Fibroblast of skin of left biceps (primary cell): ENCODE measurements at places on chromosomes 4 and X.

DNA sequence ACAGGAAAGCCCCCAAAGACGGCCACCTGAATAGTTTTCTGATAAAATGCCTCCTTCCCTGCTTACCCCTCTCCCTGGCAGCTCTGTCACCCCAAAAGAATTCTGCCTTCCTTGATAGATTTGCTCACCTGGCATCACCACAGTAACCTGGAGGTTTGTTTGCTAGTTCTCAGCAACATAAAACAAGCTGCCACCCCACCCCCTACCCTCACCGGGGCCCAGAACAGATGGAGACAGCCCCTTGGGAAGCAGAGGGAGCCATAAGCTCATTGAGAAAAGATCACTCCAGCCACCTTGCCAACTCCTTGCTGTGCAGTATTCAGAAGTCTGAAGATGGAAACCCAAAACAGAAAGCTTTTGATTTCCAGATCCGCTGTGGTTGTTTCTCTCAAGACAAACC, 108.6 kb downstream of the DHX15 start:
- no peak for DNase-seq

DNA sequence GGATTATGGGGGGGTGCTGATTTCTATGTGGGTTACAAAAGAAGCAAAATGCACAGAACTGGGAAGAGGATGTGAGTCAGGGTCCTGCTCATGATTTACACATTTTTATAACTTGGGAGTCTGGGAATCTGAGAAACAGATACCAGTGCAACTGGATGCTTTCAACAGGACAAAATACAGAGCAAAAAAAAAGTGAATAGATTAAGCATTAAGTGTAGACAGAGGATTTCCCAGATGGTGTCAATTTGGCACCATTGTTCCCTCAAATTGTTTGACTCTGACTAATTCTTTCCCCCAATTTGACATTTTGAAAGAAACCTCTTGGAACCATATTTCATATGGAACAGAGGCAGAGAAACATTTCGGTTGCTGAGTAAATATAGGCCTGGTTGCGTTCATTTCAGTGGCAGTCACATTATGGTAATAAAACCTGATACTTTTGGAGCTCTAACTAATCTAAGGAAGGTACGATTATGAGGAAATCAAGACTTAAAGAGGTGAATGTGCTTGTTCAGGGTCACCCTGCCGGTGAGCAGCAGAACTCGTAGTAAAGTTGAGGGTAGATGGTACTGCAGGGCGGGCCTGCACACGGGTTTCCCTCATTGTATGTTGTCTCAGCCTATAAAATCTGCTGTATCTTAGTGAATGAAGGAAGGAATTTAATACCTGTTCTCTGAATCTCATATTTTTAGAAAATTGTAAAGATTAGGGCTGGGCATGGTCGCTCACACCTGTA, 18.7 kb upstream of the CDKL5 start:
- DNase-seq = peak; percentile 74

DNA sequence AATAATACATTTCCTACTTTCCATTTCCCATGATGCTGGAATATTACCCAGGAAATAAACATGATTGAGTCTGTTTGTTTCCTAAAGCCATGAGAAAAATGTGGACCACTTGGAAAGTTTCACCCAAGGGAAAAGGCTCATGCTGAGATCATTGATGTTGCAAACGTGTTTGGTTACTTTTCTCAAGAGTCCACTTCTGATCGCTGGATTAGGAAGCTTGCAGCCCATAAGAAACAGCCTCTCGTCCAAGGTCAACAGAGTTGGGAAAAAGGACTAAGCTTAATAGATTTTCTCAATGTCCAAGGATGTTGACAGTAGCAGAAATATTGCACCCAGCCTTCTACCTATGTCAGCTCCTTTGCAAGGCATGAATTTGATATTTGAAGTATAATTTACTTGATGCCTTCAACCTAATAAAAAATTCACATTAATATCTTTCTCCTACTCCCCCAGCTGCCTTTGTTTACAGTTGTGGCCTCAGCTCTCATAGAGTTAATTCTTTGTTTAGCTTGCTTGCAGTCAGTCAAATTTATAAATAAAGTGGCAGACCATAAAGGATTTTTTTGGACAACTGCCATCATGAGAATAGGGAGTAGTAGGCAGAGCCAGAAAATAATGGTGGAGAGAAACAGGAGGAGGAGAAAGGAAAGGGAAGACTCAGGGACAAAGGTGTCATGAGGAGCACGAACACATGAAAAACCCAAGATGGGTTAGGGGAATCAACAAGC, 65.6 kb upstream of the BLTP1 start:
- DNase-seq = no peak

GRCh38 chr4:156977435-156978160, 6.0 kb upstream of the PDGFC start:
- peak; percentile 90 for DNase-seq

- no peak for DNase-seq
Observed at GRCh38 chr4:165294907-165295306, 32.6 kb upstream of the MSMO1 start.

- DNase-seq = no peak
Observed at GRCh38 chr4:1599026-1599481, 85.1 kb downstream of the FAM53A start.

DNA sequence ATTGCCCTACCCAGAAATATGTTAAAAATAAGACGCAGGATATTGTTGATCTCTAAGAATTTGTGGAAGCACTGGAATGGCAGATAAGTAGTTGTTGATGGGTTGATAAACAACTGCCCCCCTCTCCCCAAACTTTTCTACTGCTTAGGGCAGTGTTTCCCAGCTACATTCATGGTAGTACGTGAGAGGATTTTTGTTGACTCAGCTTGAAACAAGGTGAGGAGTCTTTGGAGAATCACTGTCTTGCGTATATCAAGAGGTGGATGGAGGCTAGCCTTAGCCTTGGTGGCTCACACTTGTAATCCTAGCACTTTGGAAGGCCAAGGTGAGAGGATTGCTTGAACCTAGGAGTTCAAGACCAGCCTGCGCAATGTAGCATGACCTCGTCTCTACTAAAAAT, 5.7 kb downstream of the ENOPH1 start:
- no peak for DNase-seq

DNA sequence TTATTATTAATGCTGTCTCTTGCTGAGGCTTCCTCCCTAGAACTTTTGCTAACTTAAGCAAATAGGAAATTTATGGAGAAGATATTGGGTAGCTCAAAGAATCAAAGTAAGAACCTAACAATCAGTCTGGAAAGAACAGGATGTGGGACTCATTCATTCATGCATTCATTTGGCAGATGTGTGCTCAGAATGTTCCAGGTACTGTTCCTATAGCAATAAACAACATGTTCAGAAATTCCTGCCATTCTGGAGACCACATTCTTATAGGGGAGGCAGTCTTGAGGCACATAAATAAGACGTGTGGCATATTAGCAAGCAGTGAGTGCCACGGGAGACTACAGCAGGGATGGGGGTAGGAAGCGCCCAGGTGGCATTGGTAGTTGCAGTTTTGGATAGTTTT, 5.0 kb downstream of the GRK4 start:
- no peak for DNase-seq
